ENCODE measurements at places on chromosomes 7 and 10.

GRCh38 chr10:43110338-43111071 is 27.7 kb upstream of the CSGALNACT2 start:
- no peak for DNase-seq

DNA sequence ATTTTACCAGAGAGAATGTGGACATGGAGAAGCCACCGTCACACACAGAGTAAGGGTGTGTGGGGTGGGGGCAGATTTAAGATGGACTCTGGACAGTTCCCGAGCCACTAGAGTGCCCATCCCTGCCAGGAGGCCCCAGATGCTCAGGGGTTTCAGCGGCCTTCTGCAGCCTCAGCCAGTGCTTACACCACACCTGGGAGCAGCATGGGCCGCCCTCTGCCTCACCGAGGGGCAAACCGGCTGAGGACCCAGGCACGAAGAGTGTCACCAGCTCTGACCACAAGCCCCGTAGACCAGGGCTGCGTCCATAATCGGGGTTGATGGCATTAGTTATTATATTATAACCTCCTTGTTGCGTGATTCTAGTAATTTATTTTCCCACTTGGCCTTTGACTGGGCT is 6.7 kb upstream of the MNX1 start:
- no peak for DNase-seq

GRCh38 chr7:143384148-143384547 is 3.0 kb downstream of the ZYX start:
- no peak for DNase-seq

- DNase-seq: no peak
Observed at GRCh38 chr10:121378251-121378801, 219.9 kb downstream of the FGFR2 start.

DNA sequence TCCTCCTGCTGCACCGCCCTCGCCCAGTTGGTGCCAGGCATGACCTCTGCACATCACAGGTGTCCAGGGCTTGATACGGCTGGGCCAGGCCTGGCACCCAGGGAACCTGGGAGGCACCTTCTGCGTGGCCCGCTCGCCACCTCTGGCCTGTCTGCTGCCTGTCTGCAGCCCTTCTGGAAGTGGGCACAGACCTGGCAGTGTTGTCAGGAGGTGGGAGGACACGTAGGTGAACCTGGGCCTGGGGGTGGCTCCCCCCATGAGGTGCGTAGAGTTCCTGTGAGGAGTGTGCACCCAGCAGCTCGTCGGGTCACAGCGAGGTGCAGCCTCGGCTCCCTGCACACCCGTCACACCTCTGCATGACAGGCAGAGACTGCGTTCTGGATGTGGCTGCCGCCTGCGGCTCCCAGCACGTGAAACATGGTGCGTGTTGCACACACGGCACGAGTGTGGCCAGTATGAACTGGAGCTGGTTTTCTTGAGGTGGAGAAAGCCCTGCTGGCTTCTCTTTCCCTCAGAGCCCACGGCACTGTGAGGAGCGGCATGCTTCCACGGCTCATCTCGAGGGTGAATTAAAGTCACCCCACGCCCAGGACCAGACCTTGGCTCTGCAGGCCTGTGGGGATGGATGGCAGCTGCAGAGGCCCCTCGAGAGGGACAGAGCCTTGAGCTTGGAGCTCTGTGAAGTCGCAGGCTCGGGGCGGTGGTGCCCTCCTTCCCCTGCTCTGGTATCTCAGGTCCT is 24.8 kb downstream of the INPP5A start:
- no peak for DNase-seq

DNA sequence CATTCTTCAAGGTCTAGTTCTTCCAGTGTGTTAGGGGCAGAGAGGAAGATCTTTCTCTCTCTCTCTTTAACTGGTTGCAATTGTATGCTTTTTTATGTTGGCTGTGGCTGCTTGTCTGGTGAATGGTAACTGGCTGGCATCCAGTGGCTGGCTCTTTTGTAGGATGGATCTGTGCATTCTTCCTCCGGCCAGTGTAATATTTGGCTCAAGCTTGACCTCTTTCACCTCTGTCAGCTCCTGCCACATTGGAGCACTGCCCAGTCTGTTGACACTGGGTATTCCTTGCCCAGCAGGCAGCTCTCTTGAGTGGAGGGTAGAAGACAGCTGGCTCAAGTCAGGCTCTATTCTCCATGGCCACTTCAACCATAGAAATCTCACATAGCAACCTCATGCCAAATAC is 528.3 kb downstream of the PHTF2 start:
- DNase-seq: no peak

DNA sequence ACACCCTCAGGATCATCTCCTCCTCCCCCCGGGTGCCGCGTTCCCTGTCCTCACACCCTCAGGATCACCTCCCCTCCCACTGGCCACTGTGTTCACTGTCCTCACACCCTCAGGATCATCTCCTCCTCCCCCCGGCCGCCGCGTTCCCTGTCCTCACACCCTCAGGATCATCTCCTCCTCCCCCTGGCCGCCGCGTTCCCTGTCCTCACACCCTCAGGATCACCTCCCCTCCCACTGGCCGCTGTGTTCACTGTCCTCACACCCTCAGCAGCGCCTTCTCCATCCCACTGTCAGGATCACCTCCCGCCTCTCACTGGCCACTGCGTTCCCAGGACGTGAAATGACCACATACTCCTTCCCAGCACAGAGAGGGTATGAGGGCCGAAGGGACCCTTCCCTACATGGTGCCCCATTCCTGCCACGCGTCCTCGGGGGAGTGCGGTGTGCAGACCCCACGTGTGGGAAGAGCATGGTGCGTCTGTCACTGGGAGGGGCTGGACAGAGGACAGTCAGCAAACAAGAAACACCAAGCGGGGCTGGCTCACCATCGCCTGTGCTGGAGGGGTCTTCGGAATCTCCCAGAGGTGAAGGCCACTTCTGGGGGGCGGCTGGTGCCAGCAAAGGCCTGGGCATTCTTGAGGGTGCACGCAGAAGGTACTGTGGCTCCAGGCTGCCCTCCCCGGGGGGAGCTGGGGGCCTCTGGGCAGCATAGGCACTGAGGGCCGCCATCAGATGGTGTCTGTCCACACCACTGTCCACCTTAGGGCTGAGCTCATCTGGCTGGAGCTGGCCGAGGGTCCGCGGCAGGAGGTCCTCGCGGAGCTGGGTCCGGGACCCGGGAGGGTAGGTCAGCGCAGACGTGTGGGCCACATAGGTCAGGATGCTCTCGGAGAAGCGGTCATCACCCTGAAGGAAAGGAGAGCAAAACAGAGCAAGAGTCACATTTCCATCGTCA is 421.0 kb downstream of the PTPRN2 start:
- DNase-seq: no peak

DNA sequence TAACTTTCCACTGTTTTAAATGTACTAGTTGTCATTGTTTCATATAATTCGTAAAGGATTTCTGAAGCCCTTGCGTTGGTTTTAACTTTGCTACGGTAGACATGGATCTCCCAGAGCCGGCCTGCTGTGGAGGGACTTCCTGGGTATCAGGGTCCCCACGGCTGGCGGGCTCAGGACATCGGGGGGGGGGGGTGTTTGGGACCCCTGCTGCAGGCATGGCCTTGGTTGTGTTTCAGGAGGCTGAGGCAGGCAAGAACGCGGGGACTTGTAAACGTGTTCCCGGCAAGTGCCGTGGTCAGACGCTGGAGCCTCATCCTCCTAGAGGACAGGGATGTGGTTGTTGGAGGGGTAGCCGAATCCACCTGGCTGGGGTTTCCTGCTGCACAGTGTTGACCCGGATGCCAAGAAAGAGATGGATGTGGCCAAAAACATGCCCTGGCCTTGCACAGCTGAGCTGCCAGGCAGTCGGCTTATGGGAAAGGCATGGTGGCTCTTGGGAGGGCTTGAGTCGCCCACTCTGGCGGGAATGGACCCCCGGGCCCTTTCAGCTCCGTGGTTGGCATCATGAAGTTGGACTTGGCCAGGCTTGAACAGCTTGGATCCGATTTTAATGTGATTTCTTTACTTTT is 21.4 kb upstream of the CHST12 start:
- DNase-seq: no peak

GRCh38 chr7:69825113-69825972 is 227.1 kb downstream of the AUTS2 start:
- no peak for DNase-seq

GRCh38 chr10:111316722-111317212 is 239.9 kb downstream of the ADRA2A start:
- no peak for DNase-seq

- no peak for DNase-seq
Observed at GRCh38 chr10:123019264-123019663, 10.5 kb downstream of the ACADSB start.

DNA sequence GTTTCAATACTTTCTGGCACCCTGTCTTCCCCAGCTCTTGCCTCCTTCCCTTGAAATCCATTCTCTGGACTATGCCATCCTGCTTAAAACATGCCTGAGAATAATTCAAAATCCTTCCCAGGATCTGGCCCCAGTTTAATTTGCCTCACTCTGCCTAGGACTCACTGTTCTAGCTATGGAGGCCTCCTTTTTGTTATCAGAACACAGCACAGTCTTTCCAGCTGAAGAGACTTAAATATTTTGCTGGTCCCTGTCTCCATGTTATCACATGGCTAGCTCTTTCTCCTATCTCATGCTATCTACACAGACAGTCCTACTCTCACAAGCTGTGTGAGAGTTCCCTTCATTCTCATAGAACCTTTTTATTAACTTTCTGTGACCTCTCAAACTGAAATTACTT is 194.8 kb downstream of the RNLS start:
- DNase-seq: no peak

DNA sequence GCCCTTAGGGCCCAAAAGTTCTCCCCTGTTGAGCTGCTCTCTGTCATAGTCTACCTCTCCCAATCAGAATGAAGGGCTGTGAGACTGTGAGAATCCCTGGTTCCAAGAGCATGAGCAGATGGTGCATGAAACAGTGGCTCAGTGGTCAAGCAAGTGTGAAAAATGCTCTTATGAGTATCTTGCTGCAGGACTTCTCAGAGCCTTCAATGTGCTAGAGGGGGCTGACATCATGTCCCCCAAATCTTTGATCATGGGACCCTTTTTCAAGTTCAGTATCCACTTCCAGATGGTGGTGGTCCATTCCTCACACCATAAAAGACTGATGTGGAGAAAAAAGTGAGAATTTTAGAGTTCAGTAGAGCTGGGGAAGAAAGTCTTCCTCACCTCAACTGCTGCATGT is 265.3 kb upstream of the HABP2 start:
- DNase-seq: no peak
